ENCODE measurements at places on chromosomes 5 and 9.

DNA sequence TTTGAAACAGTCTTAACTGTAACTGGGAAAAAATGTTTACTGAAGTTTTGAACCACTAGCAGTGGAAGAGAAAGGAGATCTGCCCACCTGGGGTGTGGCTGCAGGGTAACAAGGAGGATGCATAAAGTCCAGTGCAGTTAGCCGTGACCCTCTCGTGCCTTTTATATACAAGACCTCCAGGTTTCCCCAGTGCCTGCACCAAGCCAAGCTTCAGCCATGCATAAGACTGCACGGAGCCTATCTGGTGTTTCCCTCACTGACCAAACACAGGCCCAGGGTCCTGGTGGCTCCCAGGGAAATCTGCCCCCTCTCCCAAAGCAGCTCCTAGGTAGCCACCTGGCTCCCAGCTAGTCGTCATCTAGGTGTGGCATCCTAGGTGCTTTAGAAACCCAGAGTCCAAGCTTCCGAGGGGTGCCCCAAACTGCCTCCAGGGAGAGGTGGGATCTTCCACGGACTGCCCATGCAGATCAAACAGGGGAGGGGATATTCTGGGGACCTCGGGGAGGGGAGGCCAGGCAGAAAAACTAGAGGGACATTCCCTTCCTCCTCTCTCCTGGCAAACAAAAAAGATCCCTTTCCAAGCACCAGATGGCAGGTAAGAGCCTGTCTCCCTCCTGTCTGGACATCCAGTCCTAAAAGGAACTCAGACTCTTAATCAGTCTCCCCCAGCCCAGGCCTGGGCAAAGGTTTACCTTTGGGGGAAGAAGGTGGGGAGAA is 2.7 kb downstream of the SHB start:
- no peak for DNase-seq

GRCh38 chr9:111320631-111321030 is 9.4 kb downstream of the OR2K2 start:
- DNase-seq = no peak

GRCh38 chr5:172951371-172952033 is 7.7 kb upstream of the RPL26L1 start:
- DNase-seq = no peak

DNA sequence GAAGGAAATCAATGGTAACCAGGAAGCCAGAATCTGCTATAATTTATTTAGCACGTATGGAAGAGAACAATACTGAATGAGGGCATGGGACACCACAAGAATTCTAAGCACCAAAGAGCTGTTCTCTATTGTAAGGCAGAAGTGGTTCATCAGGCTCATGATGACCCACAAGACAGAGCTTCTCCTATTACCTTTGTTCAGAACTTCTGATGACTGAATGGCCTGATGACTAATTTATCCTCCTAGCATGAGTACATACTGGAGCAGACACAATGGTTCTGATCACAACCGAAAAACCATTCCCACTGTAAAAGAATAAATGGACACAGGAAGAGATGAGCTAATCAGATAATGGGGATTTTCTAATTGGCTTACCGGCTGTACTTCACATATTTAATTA is 329.8 kb upstream of the PDE4D start:
- no peak for DNase-seq

GRCh38 chr9:81028504-81028903 is 660.8 kb downstream of the TLE1 start:
- no peak for DNase-seq

DNA sequence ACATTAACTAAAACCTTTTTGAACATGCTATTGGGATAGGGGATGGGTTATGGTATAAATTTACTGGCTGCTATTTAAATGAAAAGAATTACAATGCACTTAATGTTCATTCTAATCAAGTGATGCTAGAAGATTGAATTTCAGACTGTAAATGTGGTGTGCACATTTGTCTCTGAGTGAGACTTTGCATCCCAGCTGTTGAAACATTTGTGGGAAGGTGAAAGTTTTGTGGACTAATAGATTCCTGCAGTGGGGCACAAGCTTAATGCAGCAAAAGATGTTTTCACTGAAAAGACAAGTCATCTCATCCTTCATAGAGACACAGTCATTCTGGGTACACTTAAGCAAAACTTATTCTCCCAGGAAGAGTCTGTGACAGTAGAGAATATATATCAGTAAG is 323.6 kb downstream of the NFIB start:
- DNase-seq = no peak

GRCh38 chr9:5485378-5486085 is 24.8 kb upstream of the PDCD1LG2 start:
- DNase-seq = no peak

GRCh38 chr5:36054647-36055046 is 12.0 kb downstream of the UGT3A2 start:
- DNase-seq = no peak

DNA sequence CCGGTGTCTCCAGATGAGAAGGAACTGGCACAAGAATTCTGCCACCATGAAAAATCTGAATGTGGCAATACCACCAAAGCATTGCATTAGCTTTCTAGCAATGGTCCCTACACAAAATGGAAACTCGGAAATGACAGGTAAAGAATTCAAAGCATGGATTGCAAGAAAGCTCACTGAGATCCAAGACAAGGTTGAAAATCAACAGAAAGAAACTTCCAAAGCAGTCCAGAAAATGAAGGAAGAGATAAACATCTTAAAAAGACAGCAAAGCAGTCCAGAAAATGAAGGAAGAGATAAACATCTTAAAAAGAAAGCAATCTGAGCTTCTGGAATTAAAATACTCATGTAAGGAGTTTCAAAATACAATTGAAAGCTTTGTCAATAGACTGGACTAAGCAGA is 16.8 kb upstream of the GRXCR2 start:
- no peak for DNase-seq

DNA sequence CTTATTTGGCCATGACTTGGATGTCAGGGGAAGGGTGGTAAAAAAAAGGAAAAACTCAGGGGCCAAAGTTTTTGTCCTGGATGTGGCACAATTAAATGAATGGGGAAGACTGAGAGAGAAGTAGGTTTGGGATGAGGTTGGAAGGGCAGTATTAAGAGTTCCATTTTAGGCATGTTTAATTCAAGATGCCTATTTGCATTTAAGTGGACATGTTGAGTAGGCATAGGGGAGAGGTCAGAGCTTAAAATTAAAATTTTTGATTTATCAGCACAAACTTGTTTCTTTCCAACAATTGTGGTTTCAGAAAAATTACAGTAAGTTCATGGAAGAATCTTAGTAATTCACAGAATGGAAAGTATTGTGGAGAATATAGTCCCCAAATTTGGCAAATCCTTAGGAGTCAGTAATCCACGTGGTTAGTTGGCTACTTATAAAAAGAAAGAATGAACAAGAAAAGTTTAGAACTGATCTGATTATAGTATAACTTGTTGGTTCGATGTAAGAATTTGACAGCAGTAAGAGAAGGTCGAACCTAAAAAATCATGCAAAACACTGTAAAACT is 265.9 kb downstream of the SAXO1 start:
- DNase-seq = no peak

GRCh38 chr5:900781-901180 is 8.1 kb downstream of the TRIP13 start:
- DNase-seq = no peak

- peak; percentile 23 for DNase-seq
These were observed 19.3 kb downstream of the RFK start for GRCh38 chr9:76374783-76375559.

GRCh38 chr9:98516205-98516896 is 192.4 kb downstream of the GABBR2 start:
- DNase-seq = no peak

- DNase-seq = no peak
These were observed 9.0 kb downstream of the ABHD17B start for GRCh38 chr9:71901695-71902597.

DNA sequence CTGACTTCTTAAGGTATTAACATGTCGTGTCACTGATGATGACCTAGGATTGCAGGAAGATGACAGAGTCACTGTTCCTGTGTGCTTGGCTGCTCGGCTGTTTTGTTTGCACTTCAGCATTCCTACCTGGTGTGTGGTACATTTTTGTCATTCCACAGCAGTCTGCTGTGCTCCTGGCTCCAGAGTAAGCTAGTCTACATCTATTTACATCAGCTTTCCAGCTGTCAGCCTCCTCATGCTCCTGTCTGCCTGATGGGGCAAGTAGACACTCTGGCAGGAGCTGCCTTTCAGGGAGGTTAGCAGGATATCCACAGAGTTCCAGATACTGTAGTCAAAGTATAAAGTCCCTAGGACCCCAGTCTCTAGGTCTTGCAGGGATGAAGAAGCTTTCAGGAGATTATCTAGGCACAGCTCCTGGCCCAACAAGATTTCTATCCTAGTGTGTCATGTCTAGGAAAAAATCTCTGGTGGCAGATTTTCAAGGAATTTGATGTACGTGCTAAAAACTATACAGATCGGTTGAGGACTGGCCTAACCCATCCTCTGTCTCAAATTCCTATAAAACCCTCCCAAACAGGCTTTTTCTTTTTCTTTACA is 28.4 kb downstream of the RUSC2 start:
- peak; percentile 33 for DNase-seq

DNA sequence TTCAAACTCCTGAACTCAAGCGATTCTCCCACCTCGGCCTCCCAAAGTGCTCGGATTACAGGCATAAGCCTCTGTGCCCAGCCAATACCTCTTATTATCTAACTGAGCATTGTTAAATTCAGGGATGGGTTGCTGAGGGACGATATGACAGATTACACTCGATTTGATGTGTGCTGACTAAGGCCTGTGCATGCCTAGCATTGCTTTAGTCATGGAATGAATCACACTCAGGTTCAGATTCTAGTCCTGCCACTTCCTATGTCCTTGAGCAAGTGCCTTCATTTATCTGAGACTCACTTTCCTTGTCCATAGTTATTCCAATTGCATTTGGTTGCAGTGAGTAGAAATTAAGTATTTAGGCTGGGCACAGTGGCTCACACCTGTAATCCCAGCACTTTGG is 19.5 kb downstream of the THBS4 start:
- no peak for DNase-seq

DNA sequence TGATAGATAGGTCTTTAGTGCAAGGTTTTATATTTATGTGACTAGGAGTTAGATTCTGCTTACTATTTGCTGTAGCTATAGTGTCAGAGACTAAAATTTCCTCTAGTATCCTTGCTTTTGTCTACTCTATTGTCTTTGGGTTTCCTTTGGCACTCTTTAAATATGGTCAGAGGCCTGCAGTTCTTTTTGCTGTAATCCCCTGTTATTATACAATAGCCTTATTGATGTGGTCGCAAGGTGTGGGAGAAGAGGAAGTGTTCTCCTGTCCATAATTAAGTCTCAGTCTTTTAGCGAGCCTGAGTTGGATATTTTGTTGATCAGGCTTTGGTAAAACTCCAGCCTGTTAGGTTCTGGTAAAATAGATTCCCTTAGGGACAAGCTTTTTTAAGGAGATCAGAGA is 34.9 kb downstream of the LURAP1L start:
- no peak for DNase-seq

GRCh38 chr5:146940295-146940694 is 61.7 kb upstream of the PPP2R2B start:
- no peak for DNase-seq

Data from endothelial cell (in vitro differentiated cells).